Astrocyte (in vitro differentiated cells and primary cell): ENCODE measurements at places on chromosomes 4 and X.

DNA sequence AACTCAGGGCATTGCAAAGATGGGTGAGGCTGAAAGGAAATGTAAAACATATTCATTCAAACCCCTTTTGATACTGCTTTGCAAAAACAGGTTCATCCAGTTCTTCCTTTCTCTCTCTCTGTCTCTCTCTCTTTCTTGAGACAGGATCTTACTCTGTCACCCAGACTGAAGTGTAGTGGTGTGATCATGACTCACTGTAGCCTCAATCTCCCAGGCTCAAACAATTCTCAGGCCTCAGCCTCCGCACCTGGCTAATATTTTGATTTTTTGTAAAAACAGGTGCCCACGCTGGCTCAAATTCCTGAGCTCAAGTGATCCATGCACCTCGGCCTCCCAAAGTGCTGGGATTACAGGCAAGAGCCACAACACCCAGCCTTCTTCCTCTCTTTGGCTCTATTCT, 15.6 kb upstream of the DCHS2 start:
- DNase-seq: no peak

DNA sequence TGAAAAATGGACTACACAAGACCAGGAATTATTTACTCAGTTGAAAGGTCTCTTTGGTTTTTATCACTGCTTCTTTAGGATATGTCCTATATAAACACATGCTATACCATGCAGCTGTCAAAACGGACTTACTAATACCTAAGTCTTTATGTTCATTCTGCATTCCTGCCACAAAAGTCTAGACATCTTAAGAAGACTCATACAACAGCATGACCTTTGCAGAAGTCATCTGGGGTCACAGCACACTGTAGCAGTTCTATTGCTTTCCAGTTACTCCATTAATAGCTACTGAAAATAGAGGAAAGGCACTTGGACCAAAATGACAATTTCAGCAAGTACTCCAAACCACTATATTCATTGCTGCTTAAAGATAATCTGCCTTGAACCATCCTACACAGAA, 53.2 kb downstream of the DDX60 start:
- DNase-seq: no peak

DNA sequence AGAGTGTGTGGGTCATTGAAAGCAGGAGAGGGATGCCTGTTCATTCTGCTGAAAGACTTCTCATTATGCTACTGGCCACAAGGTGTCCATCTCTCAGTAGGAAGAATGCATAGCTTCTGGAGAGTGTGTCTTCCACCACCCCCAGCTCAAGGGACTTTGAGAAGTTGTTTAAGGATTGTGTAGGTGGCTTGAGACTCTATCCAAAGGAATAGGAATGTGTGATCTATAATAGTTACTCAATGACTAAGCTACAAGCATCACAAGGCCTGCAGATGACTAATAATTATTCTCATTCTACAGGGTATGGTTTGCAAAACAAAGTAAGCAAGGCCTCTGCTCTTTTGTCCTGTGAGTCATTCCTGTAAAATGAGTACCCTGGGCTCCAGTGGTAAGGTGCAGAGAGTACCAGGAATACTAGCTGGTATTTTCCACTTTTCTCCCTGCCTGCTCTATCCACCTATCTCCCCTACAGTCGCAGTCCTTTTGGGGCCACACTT, 279.8 kb upstream of the BOD1L1 start:
- DNase-seq: peak; percentile 99

DNA sequence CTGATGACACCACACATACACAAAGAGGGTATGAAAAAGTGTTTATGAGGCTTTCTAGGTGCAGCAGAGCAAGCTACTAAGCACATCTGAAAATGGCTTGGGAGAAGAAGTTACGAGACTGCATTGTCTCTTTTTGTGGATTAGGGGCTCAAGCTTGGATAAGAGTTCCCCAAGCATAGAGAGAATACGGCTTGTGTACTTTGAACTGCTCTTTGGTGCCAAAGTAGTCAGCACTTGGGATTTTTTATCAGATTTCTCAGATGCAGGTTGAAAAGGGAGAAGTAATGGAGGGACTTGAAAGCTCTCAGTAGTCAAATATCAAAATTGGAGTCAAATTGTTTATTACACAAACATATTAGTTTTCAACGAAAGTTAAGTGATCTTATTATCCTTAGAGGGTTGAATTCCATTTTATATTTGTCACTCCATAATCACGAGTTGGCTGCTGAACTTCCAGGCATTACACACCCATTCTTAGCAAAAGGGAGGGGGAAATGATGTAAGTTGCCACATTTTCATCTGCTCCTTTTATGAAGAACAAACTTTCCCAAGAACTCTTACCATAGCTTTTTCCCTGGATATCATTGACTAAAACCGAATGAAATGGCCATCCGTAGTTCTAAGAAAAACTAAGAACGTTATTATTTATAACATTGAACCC, 1904.9 kb downstream of the PCDH7 start:
- DNase-seq: no peak
